ENCODE measurements at places on chromosomes 3 and 15.

GRCh38 chr3:29370476-29371420 is 89.9 kb downstream of the RBMS3 start:
- no peak for DNase-seq

GRCh38 chr3:8562081-8562595 is 60.5 kb downstream of the LMCD1 start:
- no peak for DNase-seq

DNA sequence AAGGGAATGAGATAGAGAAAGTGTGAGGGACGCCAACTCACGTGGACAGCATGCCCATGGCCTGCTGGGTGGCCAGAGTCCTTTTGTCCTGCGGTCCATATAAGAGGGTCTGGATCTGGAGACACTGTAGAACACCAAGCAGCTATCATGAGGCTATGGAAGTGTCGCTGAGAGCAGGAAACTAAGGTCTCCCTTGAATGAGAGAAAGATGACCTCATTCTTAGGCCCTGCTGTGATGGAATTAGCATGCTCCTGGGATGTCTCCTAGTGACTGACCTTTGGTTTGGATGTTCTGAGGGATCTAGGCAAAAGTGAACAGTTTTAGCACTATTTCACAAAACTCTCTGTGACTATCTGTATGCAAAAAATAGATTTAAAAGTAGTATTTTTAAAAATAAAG is 34.4 kb downstream of the SYNM start:
- DNase-seq = no peak

GRCh38 chr3:128907706-128908445 is 28.5 kb downstream of the ACAD9 start:
- no peak for DNase-seq

DNA sequence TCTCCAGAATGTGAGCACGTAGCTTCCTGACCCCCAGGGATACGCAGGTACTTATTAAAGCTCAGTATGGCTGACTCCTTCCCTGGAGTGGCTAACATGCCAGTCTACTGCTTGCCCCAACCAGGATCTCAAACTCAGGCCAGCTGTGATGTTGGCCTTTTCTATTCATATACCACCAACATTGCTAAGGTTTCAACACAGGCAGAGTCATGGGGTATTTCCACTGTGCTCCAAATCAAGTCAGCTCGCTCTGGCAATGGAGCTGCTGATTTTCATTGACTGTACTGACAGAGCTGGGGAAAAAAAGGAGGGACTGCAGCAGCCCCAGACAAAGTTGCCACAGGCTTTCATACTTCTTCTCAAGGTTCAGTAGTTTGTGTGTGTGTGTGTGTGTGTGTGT is 87.0 kb downstream of the CFAP20DC start:
- no peak for DNase-seq

DNA sequence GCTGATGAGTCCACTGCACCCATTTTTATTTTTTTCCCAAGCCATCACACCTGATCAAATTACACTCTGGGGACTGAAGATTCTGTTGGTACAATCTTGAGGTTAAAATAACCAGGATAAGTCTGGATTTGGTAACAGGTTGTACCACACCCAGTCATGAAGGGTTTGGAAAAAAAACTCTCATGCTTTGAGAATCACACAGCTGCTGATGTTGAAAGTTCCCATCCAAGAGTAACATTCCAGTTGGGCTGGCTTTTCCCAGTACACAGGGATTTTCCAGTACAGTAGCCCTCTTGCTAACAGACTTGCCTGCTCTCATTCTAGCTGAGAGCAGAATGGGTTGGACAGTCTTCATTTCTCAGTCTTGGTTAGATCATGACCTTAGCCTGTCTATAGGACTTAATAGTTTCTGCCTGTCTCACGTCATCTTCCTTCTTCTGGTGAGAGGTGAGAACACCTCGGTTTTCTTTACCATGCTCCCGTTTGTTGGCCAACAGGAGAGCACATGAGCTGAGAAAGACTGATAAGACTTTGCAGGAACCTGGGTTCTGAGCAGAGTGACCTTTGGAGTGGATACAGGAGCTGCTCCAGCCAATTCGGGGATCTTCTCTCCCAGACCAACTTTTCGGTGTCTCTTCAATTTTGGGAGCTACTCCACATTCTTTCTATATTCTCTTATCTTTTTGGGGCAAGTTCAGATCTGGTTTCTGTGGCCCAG is 300.1 kb upstream of the LYSMD4 start:
- DNase-seq = no peak

All from cortex of kidney (tissue), 1 donor.